ENCODE measurements at places on chromosomes 12 and 14.

- DNase-seq: no peak
Observed at GRCh38 chr12:95874452-95874851, 15.7 kb downstream of the SNRPF start.

- no peak for DNase-seq
Observed at GRCh38 chr14:100065942-100066574, 836 bp downstream of the EVL start.

- DNase-seq: no peak
Observed at GRCh38 chr12:102454330-102454729, 26.0 kb downstream of the IGF1 start.

DNA sequence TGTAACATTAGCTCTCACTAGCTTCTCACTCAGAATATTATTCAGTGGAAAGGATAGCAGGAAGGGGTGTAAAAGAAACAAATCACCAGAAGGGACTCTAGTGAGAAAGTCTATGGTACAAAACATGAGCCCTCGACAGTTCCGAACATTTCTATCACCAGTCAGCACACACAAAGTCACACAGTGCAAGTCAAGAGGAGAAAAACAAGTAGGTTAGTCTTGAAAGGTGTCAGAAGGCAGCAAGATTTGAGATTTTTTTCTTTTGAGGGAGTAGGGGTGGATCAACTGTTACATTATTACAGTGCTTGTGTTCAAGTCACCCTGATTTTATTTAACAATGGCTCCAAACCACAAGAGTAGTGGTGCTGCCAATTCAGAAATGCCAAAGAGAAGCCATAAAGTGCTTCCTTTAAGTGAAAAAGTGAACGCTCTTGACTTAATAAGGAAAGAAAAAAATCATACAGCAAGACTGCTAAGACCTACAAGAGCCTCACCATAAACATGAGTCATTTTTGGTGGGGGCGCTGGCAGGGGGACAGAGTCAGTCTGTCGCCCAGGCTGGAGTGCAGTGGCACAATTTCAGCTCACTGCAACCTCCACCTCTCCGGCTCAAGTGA is 42.3 kb downstream of the GNS start:
- no peak for DNase-seq

GRCh38 chr14:70646705-70647104 is 5.0 kb downstream of the TTC9 start:
- no peak for DNase-seq

DNA sequence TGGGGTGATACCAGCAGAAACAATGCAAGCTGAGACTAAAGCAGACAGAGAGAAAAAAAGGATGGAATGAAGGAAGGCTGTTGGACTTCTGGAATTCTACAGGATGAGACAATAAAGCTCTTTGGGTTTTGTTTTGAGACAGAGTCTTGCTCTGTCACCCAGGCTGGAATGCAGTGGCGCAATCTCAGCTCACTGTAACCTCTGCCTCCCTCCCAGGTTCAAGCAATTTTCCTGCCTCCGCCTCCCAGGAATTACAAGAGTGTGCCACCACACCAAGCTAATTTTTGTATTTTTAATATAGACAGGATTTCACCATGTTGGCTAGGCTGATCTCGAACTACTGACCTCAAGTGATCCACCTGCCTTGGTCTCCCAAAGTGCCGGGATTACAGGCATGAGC is 115.4 kb downstream of the EXOC5 start:
- DNase-seq: no peak

- no peak for DNase-seq
Observed at GRCh38 chr12:113735131-113735530, 231.0 kb downstream of the RBM19 start.

- no peak for DNase-seq
Observed at GRCh38 chr14:51963286-51963685, 26.1 kb upstream of the RTRAF start.
